NCI-H1436 (cell line): ENCODE measurements at places on chromosomes 6 and 20.

DNA sequence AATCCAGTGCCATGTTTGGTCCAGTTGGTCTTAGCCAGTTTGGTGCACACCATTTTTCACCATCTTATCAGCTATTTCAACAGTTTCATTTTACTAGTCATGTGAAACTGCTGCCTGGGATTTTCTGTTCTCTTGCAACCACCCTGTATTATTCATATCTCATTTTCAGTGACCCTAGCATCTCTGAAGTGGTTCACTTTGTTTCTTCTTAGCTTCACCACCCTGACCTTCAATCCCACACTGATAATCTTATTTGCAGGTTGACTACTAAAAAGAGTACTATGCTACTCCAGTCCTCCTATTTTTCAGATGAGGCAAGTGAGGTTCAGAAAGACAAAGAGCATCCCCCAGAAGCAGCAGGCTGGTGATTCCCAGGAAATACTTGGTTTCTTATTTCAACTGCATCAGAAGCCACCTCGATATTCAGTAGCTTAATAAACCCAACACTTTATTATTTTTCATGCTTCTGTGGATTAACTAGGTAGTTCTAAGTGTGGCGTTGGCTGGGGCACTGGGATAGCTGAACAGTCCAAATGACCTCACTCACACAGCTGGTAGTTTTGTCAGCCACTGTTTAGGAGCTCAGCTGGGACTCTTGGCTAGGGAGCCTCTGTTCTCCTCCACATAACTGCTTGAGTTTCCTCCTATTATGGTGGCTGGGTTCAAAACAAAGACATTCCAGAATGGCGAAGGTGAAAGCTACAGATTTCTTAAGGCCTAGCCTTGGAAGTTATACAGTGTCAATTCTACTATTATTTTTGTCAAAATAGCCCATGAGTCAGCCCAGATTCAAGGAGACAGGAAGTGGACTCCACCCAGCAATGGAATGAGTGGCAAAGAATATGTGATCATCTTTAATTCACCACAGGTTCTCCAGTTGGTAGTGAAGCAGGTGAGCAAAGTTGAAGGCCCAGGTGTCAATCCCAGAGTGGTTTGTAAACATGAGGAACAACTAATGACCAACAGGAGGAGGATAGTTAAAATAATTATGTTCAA is 40.6 kb downstream of the BPIFB4 start:
- DNase-seq = no peak

GRCh38 chr6:149150801-149151398 is 166.6 kb upstream of the TAB2 start:
- no peak for DNase-seq

DNA sequence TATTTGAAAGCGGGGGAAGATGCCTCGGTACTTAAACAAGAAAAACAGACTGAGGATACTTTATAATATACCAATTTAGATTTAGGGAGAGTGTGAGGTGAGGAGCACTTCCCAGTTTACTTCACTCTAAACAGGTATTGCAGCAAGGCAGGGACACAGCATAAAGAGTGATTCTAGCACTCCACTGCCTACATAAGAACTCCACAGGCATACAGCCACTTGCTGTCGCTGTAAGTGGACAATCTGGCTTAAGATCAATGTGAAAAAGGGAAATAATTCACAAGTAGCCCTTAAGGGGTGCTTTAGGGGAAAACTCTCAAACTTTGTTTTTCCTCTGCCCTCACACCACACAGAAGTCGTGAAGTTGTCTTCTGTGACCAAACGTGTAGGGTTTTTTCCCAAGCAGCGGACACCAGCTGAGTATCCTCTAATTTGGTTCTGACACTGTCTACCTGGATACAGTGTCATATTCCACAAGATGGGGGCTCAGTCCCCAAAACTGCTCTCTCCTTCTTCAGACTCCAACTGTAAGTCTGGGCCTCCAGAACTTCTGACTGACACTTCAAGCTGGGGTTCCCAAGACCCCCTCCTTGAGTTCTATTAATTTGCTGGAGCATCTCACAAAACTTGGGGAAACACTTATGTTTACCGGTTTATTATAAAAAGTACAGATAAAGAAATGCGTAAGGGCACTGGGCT is 9.3 kb downstream of the ADNP start:
- no peak for DNase-seq

GRCh38 chr20:3786665-3787323 is at the start of gene CENPB:
Gene CENPB (minus strand): TSS chr20:3786740. CDS start chr20:3786483, 257 bp downstream.
- DNase-seq = peak; percentile 80

GRCh38 chr6:24640166-24640565 is 5.8 kb downstream of the KIAA0319 start:
- DNase-seq = no peak

- DNase-seq = no peak
Measured at GRCh38 chr6:13113981-13114593, 214.2 kb downstream of the TBC1D7 start.

- no peak for DNase-seq
Measured at GRCh38 chr20:45463709-45464108, 5.8 kb upstream of the WFDC2 start.

GRCh38 chr6:69861986-69862385 is 4.4 kb upstream of the COL19A1 start:
- no peak for DNase-seq

DNA sequence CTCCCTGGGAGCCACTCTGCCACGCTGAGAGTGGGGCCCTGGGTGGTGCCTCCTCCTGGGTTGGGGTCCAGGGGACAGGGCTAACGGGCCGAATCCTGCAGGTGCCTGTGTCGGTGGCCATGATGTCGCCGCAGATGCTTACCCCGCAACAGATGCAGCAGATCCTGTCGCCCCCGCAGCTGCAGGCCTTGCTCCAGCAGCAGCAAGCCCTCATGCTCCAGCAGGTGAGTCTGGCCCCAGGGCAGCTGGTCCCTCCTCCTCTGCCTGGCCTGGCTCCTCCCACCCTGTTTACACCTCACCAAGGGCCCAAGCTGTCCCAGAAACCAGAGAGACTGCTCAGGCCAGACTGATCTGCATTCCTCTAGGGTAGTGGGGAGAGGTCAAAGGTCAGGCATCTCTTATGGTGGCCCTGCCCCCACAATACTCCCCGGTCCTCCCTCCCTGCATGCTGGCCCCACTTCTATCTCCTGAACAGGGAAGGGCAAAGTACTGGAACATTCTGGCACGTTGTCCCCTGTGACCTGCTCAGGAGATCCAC is 38.6 kb downstream of the FOXP4 start:
- DNase-seq = no peak

- DNase-seq = no peak
Measured at GRCh38 chr6:79614326-79615305, 16.5 kb upstream of the SH3BGRL2 start.

DNA sequence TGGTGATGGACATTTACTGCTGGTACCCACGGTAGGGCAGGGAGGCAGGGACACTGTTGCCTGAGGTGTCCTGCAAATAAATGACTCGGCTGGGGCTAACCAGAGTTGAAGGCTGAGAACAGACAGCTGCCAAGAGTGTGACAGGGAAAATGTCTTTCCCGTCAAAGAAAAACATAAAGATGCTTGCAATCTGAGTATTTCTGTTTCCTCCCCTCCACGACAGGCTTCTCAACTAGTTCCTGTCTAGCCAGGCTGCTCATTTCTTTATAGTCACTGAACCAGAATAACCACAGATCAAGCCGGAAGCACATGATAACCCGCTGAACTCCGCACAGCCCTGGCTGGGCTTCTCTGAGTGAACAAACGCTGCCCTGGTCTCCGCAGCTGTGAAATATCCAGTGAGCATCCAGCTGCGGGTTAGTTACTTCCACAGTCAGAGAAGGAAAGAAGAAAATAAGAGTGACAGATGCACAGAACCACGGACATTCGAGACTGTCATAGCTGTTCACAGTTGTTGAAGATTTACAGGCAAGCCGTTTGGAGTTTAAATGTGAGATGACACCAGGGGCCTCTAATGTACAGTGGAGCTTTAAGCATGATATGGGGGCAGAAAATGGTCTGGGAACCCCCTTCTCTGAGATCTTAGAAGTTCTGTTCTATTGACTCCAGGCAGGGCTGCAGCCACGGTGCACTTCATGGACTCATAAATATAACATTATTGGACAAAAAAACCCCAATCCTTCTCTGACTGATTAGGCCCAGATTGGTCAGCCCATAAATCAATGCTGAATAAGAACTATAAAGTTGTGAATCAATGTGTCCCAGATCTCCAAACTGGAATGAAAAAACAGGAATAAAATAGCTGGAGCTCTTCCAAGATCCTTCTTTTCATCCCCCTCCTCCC is 299.9 kb upstream of the SUPT3H start:
- no peak for DNase-seq

- DNase-seq = no peak
Measured at GRCh38 chr20:16846006-16846405, 97.8 kb downstream of the OTOR start.

DNA sequence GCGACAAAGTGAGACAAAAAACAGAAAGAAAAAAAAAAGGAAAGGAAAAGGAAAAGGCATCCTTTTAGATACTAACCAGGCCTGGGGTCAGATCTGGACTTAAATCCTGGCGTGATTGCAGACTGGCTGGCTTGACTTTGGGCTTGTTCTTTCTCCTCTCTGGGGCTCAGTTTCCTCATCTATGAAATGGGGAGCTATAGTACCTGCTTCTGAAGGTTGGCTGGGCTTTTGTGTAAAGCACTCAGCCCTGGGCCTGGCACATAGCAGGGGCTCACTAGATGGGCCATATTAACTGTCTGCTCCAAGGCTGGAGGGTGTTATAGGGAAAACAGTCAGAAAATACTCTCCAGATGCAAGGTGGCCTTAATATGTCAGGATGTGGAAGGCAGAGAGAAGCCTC is 1.2 kb upstream of the R3HDML start:
- no peak for DNase-seq

DNA sequence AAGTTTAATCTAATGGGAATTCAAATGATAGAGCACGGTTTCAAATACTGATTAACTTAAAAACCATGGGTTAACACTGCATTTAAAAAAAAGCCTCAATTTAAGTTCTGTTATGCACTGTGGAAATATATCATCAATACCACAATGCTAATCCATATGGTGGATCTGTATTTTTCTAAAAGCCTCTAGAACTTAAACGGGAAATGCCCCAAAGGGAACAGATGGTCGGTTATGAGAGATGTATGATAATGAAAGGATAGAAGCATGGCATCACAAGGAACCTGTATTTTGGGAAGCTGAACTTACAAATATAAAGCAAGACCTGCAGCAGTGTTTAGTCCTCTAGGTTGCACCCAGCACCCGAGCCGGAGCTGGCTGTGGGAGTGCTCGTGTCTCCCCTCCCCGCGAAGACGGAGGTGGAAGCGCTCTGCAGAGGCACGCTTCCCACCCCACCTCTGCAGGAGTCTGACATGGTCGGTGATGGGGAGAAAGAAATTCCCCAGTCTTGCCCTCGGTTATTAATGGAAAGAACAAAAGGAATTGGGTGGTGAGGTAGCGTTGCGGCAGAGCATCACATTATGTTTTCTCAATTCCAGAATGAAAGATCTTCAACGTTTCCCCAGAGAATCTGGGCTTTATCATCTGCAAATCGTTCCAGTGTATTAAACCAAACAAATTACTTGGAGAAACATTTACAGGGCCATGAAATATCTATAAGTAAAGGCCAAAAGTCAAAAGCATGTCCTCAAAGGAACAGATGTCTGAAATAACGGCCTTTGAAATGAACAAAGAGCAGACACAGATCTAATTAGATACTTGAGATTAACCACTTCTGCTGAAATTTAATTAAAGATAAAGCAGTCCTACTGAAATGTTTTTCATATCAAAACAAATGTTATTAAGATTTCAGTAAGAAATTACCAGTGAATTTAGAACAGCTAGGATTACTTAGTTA is 103.1 kb upstream of the POPDC3 start:
- DNase-seq = no peak

GRCh38 chr6:119661078-119661477 is 311.5 kb upstream of the MAN1A1 start:
- DNase-seq = no peak

DNA sequence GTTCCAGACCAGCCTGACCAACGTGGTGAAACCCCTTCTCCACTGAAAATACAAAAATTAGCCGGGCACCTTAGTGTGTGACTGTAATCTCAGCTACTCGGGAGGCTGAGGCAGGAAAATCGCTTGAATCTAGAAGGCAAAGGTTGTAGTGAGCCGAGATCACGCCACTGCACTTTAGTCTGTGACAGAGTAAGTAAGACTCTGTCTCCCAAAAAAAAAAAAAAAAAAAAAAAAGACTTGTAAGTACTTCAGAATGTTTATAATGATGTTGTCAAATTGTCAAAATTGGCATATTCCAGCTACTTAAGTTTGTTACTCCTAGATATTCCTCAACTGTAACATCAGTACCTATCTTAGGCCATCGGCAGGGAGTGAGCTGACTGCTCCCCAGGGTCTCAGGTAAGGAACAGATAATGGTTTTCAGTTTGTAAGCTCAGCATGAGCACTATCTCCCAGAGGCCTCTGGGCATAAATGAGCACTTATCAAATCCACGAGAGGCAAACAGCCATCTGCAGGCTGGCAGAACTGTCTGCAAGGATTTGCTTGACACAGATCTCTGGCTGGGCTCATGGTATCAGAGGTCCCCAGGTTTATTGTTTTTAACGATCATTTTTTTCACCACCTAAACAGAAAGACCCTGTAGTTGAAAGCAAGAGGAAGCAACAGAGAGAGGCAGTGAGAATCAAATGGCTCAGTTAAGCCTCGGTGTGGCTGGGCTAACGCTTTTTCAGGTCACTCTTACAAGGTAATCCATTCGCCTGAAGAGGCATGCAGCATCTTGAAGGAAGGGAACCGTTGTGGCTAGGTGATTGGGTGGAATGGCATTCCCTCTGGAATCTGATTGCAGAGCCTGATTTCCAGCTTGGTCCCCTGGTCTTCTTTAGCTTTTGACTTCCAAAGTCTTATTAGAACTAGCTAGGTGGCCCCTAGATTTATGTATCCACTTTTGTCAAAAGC is 115.9 kb downstream of the LY86 start:
- peak; percentile 32 for DNase-seq

DNA sequence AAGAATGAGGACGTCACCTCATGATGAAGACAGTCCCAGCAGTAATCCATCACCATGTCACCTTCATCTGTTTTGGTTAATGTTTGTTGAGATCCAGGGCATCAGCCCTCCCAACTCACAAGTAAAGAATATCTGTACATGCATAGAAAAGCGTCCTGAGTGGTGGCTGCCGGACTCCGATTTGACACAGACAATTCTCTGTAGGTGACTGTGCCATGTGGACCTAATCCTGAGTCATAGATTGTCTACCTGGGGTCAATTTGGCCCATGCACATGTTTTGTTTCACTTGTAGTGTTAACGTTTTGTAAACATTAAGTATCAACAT is 168.4 kb upstream of the UST start:
- no peak for DNase-seq

- peak; percentile 32 for DNase-seq
Measured at GRCh38 chr6:3139090-3139903, 18.0 kb downstream of the TUBB2A start.

DNA sequence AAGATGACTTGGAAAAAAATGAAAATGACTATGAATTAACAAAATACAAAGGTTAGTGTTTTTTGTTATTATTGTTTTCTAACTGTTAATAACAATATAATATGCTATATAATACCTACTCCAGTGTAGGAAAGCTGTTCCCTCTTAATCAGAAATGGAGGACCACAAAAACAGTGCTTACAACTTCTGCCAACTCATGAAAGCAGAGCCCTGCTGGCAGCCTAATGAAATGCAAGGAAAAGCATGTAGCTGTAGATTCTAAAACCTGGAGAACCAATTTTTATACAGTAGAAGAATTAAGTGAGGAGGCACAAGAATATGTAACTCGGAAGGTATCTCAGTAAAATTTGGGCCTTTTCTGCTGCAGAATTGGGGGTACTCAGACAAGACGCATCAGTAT is 29.4 kb downstream of the PHIP start:
- DNase-seq = no peak

- DNase-seq = no peak
Measured at GRCh38 chr6:39754514-39755115, 29.4 kb upstream of the KIF6 start.

- DNase-seq = no peak
Measured at GRCh38 chr6:121437851-121438651, 2.6 kb downstream of the GJA1 start.
